Endodermal cell (in vitro differentiated cells): ENCODE measurements at places on chromosomes 1 and 21. TPM values are rescaled to one million over a fixed set of nuclear protein-coding genes. Genes with fewer than 3 reads are reported as not detected.
A peak's percentile ranks its signal among the peaks of the same experiment; 100 is the strongest.

The CLDN19 gene
- 28.3 to 34.3 TPM (median 31.6 TPM) in 3 replicates for total RNA-seq

DNA sequence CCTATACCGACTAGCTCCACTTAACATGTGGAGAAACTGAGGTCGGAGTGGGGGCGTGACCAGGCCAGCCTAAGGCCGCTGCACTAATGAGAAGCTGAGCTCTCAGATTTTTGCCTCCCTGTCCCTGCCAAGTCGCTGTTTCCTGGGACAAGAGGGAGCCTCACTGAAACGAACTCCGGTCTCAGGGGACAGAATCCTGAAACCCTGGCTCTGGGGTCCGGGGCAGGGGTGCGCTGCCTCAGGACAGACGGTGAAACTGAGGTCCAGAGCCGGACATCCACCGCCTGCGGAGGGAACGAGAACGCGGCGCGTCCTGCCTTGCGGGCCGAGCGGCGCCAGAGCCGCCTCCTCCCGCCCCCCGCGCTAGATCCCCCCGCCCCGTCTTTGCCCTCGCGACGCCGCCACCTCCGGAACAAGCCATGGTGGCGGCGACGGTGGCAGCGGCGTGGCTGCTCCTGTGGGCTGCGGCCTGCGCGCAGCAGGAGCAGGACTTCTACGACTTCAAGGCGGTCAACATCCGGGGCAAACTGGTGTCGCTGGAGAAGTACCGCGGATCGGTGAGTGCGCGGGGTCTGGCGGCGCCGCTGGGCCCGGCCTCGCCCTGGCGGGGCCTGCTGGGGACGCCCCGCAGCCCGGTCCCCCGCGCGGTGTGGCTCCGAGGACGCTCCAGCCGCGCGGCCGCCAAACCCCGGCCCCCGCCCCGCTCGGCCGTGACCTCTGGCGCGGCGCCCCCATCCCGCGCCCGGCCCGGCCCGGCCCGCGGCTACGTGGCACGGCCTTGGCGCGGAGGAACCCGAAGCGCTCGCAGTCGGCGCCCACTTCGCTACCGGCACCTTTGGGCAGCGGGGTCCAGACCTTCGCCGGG is at the start of gene GPX7:
TSS of gene GPX7 (plus strand) at position 381 of the 865 bp plus-strand sequence. CDS start at position 420, 39 bp downstream.
- DNase-seq, result peak; percentile 82

GRCh38 chr1:207658904-207659485 is 14.1 kb downstream of the CR1L start:
- no peak for DNase-seq

- DNase-seq, result peak; percentile 54
These were observed 4.9 kb downstream of the RGS1 start for GRCh38 chr1:192580351-192580962.

GRCh38 chr1:15616373-15617172 is 685 bp upstream of the DDI2 start:
- DNase-seq, result peak; percentile 70

The FHAD1 gene
- total RNA-seq, result 2.9 and 4.4 TPM in 2 replicates

The MAP1LC3C gene
- total RNA-seq, result 0.31 TPM in 1 of 3 replicates, not detected in the others

DNA sequence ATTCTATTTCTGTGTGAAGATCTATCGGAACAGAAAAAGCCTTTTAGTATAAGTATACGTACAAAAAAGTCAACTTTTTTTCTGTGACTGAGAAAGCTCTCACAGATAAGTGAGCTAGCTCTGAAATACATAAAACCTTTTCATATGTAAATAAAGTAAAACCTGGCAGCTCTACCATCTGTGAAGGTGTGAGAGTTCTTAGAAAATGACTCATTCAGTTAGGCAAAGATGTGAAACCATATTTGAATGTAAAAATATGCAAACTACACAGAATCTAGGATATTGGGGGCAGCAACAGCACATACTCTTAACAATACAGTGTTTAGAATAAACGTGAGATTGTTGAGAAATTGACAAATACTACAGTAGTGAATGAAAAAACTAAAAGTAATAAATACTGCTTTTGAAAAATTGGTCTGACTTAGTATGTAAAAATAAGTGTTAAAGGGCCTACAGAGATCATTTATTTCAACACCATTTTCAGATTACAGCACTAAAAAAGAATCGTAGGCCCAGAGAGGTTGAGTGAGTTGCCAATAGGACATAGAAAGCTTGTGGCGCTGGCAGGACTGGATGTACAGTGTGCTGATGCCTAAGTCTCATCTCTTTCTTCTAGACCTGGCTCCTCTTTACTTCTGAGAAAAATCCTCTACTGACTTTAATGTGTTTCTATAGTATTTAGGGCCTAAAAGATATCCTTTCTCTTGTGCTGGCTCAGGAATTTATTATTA is 19.8 kb downstream of the ATP6V1G3 start:
- no peak for DNase-seq
